ENCODE measurements at places on chromosomes 7 and 10.

GRCh38 chr7:18590744-18591340, 95.3 kb downstream of the HDAC9 start:
- H3K27ac ChIP-seq: no peak overlapping the region
- no peak overlapping the region for H3K4me3 ChIP-seq
- no peak for DNase-seq

DNA sequence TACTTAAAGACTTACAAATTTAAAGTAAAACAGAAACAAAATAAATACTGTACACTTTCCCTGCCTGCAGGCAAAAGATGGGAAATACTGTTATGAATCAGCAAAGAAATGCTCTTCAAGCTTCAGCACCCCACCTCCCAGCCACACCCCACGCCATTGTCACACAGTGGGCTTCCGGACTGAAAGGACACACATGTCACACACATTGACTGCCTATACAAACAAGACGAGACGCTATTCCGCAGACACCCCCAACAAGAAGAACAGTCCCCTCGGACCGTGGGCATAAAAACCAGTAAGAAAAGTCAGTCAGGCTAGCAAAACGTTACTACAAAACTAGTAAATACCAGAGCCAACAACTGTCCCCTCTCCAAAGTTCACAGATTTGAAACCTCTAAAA, 22.2 kb upstream of the PARP12 start:
- H3K36me3 ChIP-seq: no peaks in the 10 kb centered on the region
- peak overlapping the region; percentile 5 for H3K4me3 ChIP-seq
- peaks cover 27% of the 10 kb centered on the region for H3K4me1 ChIP-seq
- H3K27ac ChIP-seq: peak overlapping the region; percentile 29
- H3K27me3 ChIP-seq: peaks cover 2% of the 10 kb centered on the region

GRCh38 chr10:22852712-22853353, 75.0 kb upstream of the ARMC3 start:
- no peaks in the 10 kb centered on the region for H3K36me3 ChIP-seq
- H3K27me3 ChIP-seq: no peaks in the 10 kb centered on the region
- H3K4me1 ChIP-seq: peaks cover 6% of the 10 kb centered on the region
- no peak overlapping the region for H3K27ac ChIP-seq
- DNase-seq: no peak

DNA sequence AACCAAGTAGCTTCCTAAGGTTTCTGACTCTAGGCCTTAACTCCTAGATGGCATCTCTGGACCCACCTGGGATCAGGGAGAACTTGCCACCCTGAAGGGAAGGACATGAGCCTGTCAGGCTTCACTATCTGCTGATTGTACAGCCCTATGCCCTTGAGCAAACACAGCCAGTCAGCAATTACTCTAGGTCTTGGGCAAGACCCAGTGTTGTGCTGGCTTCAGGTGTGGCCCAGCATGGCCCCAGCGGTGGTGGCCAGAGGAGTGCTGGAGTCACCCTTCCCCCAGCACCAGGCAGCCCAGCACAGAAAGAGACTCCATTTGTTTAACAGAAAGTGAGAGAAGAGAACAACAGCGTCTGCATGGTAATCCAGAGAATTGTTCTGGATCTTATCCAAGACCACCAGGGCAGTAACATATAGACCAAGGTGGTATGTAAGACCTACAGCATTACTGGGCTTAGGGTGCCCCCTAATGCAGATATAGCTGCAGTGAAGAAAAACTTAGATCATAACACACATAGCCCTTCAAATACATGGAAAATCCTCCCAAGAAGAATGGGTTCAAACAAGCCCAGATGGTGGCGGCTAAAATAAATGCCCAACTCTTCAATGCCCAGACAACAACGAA, 207.7 kb downstream of the MAGI2 start:
- H3K27ac ChIP-seq: no peak overlapping the region
- H3K4me3 ChIP-seq: no peak overlapping the region
- no peaks in the 10 kb centered on the region for H3K27me3 ChIP-seq
- no peaks in the 10 kb centered on the region for H3K4me1 ChIP-seq

DNA sequence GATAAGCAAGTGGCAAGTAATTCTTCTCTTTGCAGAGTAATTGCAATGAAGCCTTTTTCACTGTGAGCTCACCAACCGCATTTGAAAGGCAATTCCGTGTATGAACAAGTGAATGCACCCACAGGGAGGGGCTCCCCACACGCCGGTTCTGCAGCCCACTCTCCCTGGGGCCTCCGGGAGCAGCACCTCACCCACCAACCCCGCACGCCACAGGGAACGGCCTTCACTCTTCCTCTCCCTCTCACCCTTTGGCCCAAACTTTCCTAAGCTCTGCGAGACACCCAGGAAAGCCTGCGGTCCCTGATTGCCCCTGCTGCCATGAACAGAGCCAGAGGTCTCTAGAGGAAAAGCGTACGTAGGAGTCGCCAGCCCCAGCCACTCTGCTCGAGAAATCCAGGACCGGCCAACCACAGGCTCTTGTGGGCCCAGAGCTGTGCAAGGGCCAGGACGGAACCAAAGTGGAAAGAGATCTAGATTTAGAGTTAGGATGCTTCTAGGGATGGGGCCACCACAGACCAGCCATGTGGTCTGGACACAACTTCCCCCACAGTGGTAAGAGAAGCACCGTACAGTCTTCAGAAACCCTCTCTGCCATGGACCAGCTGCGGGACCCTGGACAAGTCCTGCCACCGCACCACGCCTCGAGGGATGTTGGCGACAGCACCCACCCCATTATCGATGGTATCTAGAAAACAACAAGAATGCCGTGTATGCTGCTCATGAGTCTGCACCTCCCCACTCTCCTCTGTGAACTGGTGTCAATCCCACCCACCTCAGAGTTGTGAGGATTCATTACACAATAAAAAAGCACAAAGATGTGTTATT, 3.6 kb downstream of the WDR86 start:
- H3K27me3 ChIP-seq: peaks cover 24% of the 10 kb centered on the region
- peaks cover 20% of the 10 kb centered on the region for H3K4me1 ChIP-seq
- H3K36me3 ChIP-seq: no peaks in the 10 kb centered on the region
- no peak overlapping the region for H3K4me3 ChIP-seq
- no peak overlapping the region for H3K27ac ChIP-seq

GRCh38 chr10:110680273-110681020, 36.3 kb downstream of the RBM20 start:
- DNase-seq: no peak
- no peak overlapping the region for H3K4me3 ChIP-seq
- peaks cover 3% of the 10 kb centered on the region for H3K4me1 ChIP-seq
- no peak overlapping the region for H3K27ac ChIP-seq
- peaks cover 39% of the 10 kb centered on the region for H3K27me3 ChIP-seq

All from activated CD8-positive, alpha-beta T cell treated with anti-CD3 and anti-CD28 coated beads, Interleukin-2, amount 10 ng/mL, durations not matched to agents 7 days and 5 days (primary cell).